Activated CD8-positive, alpha-beta memory T cell treated with anti-CD3 and anti-CD28 coated beads, Interleukin-2, amount 10 ng/mL, durations not matched to agents 7 days and 5 days (primary cell): ENCODE measurements at places on chromosomes 4 and X. TPM values are rescaled to one million over a fixed set of nuclear protein-coding genes. Genes with fewer than 3 reads are reported as not detected.

TCEAL6 gene
- total RNA-seq, result not detected

MAGEB2 gene
- total RNA-seq, result not detected

NPY1R gene
- not detected for total RNA-seq

CHRDL1 gene
- total RNA-seq, result not detected

RHOXF2 gene
- not detected for total RNA-seq

NOX1 gene
- not detected for total RNA-seq

LCORL gene
- total RNA-seq, result 13.8 TPM

ADH7 gene
- not detected for total RNA-seq

NEIL3 gene
- 27.5 TPM for total RNA-seq

FRAS1 gene
- total RNA-seq, result not detected

GLRA2 gene
- not detected for total RNA-seq

SPANXA2 gene
- not detected for total RNA-seq

ANKRD17 gene
- 50.6 TPM for total RNA-seq

RHOH gene
- 136 TPM for total RNA-seq

GRCh38 chrX:16897445-16897844, 27.3 kb upstream of the RBBP7 start:
- no peak for DNase-seq

DNA sequence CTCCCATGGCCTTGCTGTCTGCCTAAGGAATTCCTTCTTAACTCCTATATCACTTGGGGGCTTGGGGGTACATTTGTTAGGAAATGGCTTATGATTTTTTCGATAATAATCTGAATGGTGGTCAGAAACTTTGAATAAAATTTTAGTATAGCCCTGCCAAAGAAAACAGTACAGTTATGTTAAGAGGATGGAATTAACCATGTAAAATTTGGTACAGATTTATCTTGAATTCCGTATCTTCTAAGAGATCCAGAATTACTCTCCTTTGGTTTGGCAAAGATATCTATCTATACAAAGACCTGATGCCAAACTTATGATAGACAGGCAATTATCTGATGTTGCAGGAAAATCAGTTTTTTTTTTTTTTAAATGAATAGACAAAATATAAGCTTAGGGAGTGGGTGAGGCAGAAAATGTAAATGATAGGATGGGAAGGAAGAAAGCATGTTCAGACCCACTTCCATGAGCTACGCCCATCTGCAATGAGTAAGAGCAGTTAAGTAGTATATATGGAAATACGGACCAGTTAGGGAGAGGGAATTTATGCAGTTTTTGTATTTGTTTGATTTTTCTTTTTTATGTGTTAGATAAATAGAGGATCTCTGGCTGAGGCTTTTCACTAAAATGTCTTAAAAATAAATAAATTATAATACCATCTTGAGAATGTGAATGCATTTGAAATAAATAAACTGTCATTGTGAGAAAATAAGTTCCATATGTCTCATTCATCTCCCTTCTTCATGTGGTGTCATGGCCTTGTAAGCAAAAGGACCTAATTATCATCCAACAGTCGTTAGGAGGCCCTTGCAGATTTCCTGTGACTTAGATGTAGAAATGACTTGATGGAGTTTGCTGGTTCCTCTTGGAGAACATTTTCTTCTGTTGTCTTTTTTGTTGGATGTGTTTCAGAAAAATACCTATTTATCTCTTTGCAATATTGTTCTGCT, 389.6 kb downstream of the ARHGAP24 start:
- DNase-seq, result no peak

DNA sequence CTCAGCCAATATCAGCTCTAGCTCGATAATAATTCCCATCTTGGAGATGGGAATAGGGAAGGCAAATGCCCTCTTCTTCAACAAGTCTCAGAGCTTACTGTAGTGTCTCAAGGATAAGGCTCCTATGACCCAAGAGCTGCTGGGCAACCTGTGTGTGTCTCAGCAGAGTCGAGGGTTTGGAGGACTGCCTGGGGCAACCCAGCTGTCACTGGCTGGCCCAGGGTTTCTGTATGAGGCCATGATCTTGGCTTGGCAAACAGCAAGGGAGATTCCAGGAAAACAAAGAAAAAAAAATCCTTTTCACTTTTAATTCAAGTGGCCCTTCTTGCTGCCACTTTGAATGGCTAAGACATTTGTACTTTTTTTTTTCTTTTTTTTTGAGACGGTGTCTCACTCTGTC, 34.4 kb downstream of the TMSB4X start:
- DNase-seq, result no peak

DNA sequence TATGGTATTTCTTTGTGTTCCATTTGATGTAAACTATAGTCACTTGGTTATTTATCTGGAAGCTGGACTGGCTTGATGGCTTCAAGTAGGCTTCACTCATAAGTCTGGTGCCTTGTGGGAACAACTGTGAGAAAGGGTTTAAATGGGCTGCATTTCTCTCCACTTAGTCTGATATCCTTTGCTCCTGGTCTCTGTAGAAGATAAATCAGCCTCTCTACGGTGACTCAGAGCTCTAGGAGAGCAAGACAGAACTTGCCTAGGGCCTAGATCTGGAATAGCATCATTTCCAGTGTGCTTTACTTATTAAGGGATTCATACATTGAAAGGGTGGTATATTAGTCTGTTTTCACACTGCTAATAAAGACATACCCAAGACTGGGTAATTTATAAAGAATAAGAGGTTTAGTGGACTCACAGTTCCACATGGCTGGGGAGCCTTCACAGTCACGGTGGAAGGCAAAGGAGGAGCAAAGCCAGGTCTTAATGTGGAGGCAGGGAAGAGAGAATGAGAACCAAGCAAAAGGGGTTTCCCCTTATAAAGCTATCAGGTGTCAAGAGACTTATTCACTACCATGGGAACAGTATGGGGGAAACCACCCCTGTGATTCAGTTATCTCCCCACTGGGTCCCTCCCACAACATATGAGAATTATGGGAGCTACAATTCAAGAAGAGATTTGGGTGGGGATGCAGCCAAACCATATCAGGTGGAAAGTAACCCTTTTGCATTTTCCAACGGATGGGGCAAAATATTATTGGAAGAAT, 1746.4 kb upstream of the PCDH7 start:
- no peak for DNase-seq

GRCh38 chrX:54085666-54086065, 41.4 kb upstream of the PHF8 start:
- no peak for DNase-seq

GRCh38 chrX:131405497-131405896, 116.4 kb upstream of the IGSF1 start:
- DNase-seq, result no peak

DNA sequence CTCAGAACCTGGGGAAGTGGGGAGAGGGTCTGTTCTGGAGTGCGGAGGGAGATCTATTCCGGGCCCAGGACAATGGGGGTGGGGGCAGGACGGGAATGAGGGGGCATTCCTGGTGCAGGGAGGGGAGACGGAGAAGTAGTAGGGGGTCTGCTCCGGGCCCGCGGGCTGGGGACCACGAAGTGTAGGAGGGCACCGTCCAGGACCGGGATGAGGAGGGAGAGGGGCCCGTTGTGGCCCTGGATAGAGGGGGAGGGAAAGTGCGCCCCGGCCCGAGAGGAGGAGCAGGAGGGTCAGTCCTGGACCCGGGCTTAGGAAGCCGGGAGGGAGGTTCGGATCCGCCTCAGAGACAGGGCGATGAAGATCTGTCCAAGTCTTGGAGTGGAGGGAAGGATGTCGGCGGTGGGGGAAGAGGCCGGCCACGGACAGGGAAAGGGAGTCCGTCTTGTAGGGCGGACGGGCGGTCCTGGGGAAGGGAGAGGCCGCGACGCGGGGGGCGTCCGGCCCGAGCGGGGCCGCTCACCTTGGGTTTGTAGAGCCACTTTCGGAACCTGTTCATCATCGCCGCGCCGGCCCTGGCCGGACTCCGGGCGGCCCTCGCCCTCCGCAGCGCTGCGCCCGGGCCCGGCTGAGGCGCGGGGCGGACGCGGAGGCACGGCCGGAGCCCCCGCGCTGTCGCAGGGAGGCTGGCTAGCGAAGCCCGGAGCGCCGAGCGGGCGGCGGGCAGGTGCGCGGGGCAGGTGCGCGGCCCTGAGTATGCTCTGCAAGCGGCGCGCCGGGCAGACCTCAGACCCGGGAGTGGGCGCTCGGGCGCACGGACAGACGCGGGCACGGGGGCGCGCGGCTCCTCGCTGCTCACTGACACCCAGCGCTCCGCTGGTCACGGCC, at the start of gene ZFYVE28:
Gene ZFYVE28 (minus strand): TSS at position 881 of the 885 bp plus-strand sequence. CDS start 322 bp downstream, at position 559.
- no peak for DNase-seq

- DNase-seq, result no peak
These were observed 373.1 kb downstream of the NAF1 start for GRCh38 chr4:162793571-162793970.

GRCh38 chr4:182799515-182800215, 117.5 kb downstream of the DCTD start:
- DNase-seq, result no peak

GRCh38 chr4:177478496-177478895, 36.3 kb upstream of the AGA start:
- DNase-seq, result no peak

DNA sequence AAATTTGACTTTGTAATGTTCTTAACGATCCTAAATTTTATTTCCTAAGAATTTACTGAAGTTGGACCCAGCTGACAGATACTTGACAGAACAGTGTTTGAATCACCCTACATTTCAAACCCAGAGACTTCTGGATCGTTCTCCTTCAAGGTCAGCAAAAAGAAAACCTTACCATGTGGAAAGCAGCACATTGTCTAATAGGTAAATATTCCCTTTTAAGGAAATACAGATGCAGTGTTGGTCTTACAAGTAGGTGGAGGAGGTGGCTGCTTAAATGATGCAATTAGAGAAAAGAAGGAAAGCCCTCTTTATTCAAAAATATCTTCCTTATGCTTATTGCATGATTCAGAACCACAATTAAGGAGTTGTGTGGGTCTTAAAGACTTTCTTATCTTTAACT, 73.5 kb downstream of the RS1 start:
- no peak for DNase-seq

GRCh38 chr4:145825255-145825654, 113.4 kb downstream of the ZNF827 start:
- DNase-seq, result no peak

GRCh38 chr4:111961809-111962208, 183.4 kb upstream of the FAM241A start:
- no peak for DNase-seq

DNA sequence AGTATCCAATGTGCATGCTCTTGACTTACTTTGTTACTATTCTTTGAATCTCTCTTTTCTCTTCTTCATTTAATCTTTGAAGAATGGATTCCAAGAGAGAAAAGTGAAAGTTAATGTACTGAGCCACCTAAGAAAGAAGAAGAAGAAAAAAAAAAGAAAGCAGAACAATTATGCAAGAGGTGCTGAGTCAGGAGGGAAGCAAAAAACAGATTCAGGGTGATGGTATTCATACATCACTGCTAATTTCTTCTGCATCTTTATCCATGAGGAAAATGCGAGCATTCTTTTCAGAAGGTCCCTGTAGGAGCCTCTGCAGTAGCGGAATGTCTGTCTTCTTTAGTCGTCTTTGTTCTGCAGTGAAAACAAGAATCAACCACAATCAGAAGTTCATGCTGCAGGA, 43.9 kb downstream of the RASSF6 start:
- no peak for DNase-seq

GRCh38 chr4:70473679-70474078, 1.7 kb downstream of the MUC7 start:
- DNase-seq, result no peak

DNA sequence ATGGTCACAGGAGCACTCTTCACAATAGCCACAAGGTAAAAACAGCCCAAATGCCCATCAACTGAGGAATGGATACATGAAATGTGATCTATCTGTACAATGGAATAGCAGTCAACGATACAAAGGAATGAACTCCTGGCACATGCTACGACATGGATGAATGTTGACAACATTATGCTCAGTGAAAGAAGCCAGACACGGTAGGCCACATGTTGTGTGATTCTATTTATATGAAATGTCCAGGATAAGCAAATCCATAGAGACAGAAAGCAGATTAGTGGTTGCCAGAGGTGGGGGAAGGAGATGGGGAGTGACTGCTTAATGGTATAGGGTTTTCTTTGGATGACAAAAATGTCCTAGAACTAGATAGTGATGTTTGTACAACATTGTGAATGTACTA, 58.7 kb upstream of the GPM6B start:
- no peak for DNase-seq

DNA sequence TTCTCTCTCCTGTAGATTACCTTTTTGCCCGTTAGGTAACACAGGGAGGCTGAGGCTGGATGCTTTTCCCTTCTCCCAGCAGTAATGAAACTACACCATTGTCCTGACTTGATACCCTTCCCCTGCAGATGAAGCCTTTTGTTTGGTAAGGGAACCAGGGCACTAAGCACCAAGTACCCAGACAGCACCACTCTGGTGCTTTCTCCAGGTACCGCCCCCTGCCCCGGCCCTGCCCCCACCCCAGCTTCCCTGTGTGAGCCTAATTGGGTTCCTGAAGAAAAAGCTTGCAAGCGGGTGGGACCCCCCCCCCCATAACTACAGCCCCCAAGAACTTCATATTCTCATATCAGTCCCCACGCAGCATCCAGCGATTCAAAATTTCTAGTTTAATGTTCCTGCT, 79.8 kb downstream of the JADE3 start:
- DNase-seq, result no peak

DNA sequence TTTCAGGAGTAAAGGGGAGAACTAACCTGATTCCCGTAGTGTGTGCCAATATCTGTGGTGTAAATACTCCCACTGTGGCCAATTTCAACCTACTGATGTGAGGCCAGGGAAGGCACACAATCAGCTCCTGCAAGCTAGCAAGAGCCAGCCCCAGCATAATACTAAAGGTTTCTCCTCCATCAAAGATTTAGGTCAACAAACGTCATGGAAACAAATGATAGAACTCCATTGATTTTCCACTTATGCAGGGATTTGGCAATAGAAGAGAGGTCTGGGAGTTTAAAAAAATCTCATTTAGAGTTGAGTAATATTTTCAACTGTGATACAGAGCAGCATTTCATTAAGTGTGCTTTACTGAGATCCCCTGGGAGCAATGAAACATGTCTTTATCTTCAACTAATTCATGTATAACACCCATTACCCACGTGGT, 15.8 kb upstream of the VEGFD start:
- no peak for DNase-seq

GRCh38 chr4:115219315-115219860, 106.0 kb upstream of the NDST4 start:
- no peak for DNase-seq

- no peak for DNase-seq
These were observed 1.3 kb upstream of the TMEM154 start for GRCh38 chr4:152680988-152681603.
